NCI-H2171 (cell line): ENCODE measurements at places on chromosomes 2 and 18.

GRCh38 chr2:217585362-217585761, 417.4 kb downstream of the TNS1 start:
- peak; percentile 3 for DNase-seq

DNA sequence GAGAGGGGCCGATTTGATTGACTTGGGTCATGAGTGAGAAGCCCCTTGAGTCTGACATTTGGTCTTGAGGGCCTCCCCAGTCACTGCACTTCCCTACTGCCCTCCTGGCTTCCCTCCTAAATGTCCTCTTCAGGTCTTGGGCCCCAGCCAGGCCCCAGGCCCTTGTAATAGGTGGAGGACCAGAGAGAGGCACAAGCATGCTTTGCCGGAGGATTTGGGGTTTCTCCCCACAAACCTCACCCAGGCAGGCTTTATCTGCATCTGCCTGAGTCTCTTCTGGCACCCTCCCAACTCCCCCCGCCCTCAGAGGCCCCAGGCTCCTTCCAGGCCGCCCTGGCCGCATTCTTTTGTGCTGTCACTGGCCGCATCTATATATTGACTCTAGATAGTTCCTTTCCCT, 270.7 kb downstream of the HAUS1 start:
- DNase-seq: no peak

GRCh38 chr18:34838669-34839068, 128.6 kb downstream of the DTNA start:
- no peak for DNase-seq

DNA sequence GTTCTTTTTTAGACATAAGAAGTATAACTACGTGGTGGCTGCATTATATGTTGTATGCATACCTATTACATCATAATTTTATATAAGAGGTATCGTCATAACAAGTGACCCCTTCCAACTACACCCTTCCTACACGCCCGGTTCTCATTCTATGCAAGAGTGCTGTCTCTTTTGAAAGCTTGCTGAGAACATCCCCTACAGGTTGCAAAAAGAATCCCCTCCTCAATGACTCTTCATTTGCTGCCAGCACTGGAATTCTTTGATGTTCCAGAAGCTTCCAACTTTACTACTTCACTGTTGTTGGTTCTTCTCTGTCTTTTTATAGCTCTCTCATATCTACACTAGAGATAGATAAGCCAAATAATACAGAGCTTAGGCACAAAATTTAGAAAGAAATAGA, 66.4 kb downstream of the CDH7 start:
- no peak for DNase-seq

DNA sequence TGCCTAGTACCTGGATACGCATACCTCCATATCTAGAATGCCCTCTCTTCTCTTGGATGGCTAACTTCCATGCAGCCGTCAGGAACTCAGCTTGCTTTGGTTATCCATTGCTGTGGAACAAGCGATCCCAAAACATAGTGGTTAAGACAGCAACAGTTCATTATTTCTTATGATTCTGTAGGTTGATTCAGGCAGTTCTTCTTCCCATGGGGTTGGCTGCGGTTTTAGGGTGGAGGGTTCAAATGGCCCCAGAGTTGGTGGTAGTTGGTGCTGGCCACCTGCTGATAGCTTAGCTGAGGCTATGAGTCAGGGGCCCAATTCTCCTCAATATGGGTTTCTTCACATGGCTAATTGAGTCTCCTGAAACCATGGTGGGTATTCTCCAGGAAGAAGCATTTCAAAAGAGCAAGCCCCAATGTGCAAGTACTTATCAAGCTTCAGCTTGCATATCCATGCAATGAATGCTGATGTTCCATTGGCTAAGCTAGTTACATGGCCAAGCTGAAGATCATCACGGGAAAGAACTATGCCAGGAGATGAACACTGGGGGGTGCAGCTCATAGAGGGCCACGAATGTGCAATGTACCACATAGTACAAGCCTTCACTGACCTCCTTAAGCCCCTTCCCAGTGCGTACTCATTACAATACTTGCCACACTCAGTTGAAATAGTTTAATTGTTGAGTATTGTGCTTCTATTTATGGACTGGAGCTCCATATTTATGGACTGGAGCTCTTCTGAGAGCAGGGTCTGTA, 10.0 kb upstream of the RHOB start:
- no peak for DNase-seq

DNA sequence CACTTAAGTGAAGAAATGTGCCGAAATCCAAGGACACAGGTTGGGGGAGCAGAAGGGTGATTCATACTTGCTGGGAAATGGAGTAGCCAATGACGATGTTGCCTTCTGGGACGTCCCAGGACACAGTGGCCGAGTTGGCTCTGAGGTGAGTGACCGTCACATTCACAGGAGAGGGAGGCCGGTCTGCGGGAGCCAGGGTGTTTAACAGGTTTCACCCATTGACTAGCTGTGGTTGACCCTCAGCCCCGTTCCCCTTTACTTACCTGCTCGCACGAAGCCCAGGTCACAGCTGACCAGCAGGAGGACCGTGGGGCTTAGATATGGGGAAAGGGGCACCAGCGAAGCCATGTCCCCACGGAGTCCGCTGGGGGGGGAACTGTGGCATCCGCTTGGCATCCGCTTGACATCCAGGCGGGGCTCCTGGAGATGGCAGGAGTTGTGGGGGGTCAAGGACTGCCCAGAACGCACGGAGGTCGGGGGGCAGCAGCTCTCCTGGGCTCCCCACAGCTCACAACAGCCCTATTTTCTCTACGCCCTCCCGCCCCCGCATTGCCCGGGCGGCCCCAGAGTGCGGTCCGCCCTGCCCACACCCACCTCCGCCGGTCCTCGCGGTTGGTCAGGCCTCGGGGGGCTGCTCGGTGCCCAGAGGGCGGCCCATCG, 586 bp downstream of the FNDC4 start:
- DNase-seq: no peak

- DNase-seq: no peak
These were observed 46.3 kb downstream of the RTTN start for GRCh38 chr18:70158992-70159717.

- no peak for DNase-seq
These were observed 2.3 kb downstream of the MC5R start for GRCh38 chr18:13826209-13826608.
